Activated CD8-positive, alpha-beta memory T cell treated with anti-CD3 and anti-CD28 coated beads for 4 hours (primary cell): ENCODE measurements at places on chromosomes 4 and X.

- DNase-seq = no peak
Measured at GRCh38 chr4:85092536-85092935, 126.0 kb upstream of the WDFY3 start.

- no peak for DNase-seq
Measured at GRCh38 chr4:31343061-31343460, 622.9 kb downstream of the PCDH7 start.

GRCh38 chr4:3348621-3349020, 55.8 kb downstream of the RGS12 start:
- DNase-seq = no peak

DNA sequence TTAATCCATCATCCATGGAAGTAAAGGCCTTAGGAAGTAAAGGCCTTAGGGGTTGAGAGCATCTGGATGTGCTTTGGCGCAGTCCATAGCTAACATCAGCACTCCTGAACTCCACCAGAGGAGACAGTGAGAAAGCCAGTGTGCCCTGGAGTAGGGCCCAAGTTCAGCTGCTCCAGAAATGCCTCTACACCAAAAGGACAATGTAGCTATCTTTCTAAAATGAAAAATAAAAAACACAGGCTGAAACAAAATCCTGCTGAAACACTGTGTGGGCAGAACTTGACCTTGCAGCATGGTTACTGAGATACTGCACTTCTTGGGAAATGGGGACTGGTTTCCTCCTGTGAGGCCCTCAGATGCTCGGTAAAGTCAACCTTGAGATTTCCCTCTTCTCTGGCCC, 29.3 kb downstream of the SH3RF1 start:
- DNase-seq = no peak

- DNase-seq = no peak
Measured at GRCh38 chrX:10514891-10515290, 105.5 kb downstream of the MID1 start.

DNA sequence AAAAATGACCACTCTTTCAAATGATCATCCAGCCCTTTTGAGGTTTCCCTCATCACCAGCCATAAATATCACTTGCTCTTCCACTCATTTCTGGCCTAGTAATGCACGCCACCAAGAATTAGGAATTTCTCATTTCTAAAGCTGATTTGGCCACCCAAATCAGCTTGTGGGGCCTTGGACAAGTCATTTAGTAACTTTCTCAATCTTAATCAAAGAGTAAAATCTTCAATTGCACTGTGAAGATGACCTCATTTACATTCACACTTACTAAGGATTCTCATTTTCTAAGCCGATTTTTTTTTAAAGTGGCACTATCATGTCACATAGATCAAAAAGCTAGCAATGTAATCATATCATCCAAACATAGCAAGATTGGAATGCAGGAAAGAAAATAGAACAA, 150.0 kb upstream of the HHIP start:
- DNase-seq = no peak

GRCh38 chr4:70704931-70705182, 16.5 kb downstream of the UTP3 start:
- DNase-seq = no peak

- DNase-seq = no peak
Measured at GRCh38 chr4:8771258-8771590, 100.4 kb downstream of the HMX1 start.

- no peak for DNase-seq
Measured at GRCh38 chr4:53858744-53859143, 205.7 kb downstream of the CHIC2 start.

DNA sequence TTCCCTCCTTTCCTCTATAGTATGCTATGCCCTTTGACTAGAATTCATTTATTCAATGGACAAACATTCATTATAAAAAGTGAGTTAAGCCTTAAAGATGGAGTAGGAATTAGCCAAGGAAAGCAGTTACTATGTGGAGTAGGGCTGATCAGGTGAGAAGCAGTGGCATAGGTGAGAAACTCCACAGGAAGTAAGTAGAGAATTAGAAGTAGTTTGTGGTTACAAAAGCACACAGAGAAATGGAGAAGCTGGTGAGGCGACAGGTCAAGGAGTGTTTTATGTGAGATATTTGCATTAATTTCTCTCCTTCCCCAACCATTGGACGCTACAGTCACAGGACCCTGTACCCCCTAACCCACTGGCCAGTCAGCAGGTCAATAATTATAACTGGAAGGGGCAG, 30.6 kb downstream of the SETD7 start:
- no peak for DNase-seq

DNA sequence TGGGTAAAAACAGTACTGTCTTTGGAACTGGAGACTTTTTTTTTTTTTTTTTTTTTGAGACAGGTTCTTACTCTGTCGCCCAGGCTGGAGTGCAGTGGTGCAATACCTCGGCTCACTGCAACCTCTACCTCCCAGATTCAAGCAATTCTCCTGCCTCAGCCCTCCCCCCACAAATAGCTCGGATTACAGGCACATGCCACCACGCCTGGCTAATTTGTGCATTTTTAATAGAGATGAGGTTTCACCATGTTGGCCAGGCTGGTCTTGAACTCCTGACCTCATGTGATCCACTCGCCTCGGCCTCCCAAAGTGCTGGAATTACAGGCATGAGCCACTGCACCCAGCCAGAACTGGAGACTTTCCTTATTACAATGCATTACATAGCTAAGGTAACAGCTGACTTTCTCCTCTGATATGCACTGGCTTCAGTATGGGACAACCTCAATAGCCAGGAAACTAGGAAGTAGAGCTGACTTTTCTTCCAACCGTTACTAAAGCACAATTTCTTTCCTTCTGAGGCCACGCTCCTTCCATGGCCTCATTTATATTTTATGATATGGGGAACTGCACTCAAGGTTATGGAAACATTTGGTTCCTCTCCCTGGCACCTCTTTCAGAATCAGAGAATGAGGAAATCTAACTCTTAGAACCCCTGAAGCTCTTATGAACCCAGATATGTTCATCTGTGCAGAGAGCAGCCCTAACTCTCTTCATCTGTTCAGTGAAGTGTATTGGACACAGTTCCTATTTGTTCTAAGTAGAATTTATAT, 53.5 kb upstream of the FAM9B start:
- DNase-seq = no peak

DNA sequence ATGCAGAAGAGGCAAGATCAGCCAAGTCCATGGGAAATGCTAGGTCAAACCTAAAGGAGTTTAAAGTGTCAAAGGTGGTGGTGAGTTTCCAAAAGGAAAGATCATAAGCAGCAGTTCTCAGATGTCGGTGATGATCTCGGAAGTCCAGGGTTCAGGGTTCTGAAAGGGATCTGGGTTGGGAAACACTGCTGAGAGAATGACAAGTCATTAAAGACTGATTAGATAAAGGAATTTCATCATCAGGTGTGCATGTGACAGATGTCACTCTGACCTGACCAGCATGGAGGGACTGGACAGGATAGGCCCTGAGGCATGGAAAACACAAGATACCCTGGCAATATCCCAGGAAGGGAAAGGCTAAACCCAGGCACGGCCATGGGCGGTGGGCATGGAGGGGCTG, 195.7 kb upstream of the TBL1X start:
- DNase-seq = no peak
